ENCODE measurements at places on chromosomes 2 and 18. TPM values are rescaled to one million over a fixed set of nuclear protein-coding genes. Genes with fewer than 3 reads are reported as not detected.

PSMA8 gene
- total RNA-seq = not detected

DQX1 gene
- not detected for total RNA-seq

TFCP2L1 gene
- total RNA-seq = 0.22 TPM

PAX3 gene
- not detected for total RNA-seq

GCKR gene
- total RNA-seq = not detected

PLCL1 gene
- total RNA-seq = 6.6 TPM

LRATD1 gene
- 2.4 TPM for total RNA-seq

ABCG5 gene
- total RNA-seq = not detected

SMARCAL1 gene
- total RNA-seq = 32.2 TPM

SLC8A1 gene
- 9.4 TPM for total RNA-seq

CCDC102B gene
- total RNA-seq = 27.5 TPM

DNA sequence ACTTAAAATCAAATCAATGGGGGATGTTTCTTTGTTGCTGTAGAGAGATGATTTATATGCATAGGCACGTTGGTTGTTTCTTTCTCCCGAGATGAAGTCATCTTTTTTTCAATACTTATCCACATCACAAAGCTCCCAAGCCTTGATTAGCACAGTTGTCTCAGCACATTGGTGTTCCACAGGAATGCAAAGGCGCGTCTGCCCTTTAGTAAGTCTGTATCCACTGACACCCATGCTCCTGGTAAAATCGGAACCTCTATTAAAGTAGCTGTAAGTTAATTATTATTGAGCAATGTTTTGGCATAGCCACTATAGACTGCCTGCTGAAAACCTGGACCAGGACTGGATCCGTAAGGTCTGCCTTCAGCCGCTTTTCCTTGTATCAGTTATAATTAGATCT lies 77.6 kb upstream of the RBM44 start:
- no peak for DNase-seq
- peaks cover 5% of the 10 kb centered on the region for H3K36me3 ChIP-seq
- no peak overlapping the region for H3K27ac ChIP-seq
- H3K4me3 ChIP-seq = no peak overlapping the region
- H3K27me3 ChIP-seq = no peaks in the 10 kb centered on the region

GRCh38 chr2:184394642-184395041 lies 203.7 kb upstream of the ZNF804A start:
- no peak overlapping the region for H3K4me3 ChIP-seq
- DNase-seq = no peak
- H3K36me3 ChIP-seq = no peaks in the 10 kb centered on the region
- H3K4me1 ChIP-seq = no peaks in the 10 kb centered on the region
- no peak overlapping the region for H3K27ac ChIP-seq
- no peaks in the 10 kb centered on the region for H3K27me3 ChIP-seq

DNA sequence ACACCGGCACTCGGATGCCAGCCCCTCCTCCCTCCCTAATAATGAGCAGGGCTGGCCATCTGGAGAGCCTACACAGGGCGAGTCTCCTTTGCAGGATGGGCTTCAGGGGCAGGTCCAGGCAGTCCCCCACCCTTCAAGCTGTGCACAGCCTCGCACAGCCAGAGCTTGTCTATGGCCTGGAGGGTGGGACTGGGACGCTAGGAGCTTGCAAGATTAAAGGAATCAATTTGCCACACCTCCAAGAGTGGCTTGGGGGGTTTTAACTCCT lies 43.9 kb upstream of the OTOF start:
- H3K27me3 ChIP-seq = no peaks in the 10 kb centered on the region
- H3K4me1 ChIP-seq = no peaks in the 10 kb centered on the region
- no peaks in the 10 kb centered on the region for H3K36me3 ChIP-seq
- no peak overlapping the region for H3K4me3 ChIP-seq
- DNase-seq = no peak

DNA sequence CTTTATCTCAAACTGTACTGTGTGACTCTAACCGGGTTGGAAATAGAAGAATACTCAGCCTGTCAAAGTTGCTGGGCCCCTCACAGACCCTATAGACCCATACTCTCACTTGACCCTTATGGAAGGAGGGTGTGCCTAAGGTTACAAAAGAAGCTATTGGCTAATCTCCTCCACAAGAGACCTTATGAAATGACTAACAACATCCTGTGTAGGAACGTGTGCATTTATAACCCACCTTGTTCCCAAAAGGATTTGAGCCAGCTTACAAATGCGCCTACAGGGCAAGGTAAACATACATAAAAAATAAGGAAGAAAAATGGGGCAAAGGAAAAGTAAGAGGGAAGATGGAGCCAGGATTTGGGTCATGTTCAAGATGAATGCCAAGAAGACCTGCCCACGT lies 225.4 kb upstream of the SMAD2 start:
- no peak overlapping the region for H3K4me3 ChIP-seq
- H3K4me1 ChIP-seq = peaks cover 4% of the 10 kb centered on the region

GRCh38 chr2:219119422-219120043 lies 41.1 kb downstream of the NHEJ1 start:
- no peaks in the 10 kb centered on the region for H3K4me1 ChIP-seq
- H3K27me3 ChIP-seq = no peaks in the 10 kb centered on the region
- H3K4me3 ChIP-seq = no peak overlapping the region
- H3K27ac ChIP-seq = no peak overlapping the region

GRCh38 chr2:142966284-142966683 lies 88.8 kb downstream of the KYNU start:
- H3K4me3 ChIP-seq = no peak overlapping the region
- H3K27ac ChIP-seq = no peak overlapping the region
- no peaks in the 10 kb centered on the region for H3K36me3 ChIP-seq
- no peaks in the 10 kb centered on the region for H3K27me3 ChIP-seq
- H3K4me1 ChIP-seq = no peaks in the 10 kb centered on the region
- no peak for DNase-seq

DNA sequence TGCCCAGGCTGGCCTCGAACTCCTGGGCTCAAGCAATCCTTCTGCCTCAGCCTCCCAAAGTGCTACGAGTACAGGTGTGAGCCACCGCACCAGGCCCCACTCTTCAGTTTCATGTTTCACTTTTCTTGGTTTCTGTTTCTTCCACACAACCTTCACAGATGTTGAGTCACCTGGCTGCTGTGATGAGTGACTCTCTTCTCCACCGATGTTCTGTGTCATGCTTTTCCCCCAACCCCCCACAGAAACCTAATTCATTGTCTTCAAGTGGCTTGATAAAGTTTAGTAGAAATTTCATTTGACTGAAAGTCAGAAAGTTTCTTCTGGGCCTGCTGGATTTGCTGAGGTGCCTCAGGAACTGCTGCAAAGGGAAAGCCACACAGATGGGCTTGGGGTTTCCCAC lies 78.5 kb downstream of the SPHKAP start:
- no peak overlapping the region for H3K27ac ChIP-seq
- no peaks in the 10 kb centered on the region for H3K27me3 ChIP-seq
- H3K4me1 ChIP-seq = no peaks in the 10 kb centered on the region
- no peak for DNase-seq
- no peak overlapping the region for H3K4me3 ChIP-seq
- H3K36me3 ChIP-seq = no peaks in the 10 kb centered on the region

DNA sequence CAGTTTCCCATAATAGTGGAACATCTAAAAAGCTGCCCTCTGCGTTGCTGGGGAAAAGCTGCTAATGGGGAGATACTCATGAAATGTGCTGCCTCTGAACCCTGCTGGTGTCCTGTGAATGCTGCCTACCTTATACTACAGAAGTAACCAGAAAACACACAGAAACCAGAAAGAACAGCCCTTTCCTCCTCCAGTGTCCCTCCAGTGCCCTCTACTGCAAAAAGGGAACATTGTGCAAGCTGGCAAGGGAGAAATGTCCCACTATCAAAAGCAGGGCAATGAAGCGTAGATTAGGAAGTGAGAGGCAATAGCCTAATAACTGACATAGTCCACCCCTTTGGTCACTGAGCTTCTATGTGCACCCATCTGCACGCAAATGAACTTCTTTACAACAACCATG lies 162.7 kb upstream of the ETAA1 start:
- H3K4me1 ChIP-seq = no peaks in the 10 kb centered on the region
- H3K36me3 ChIP-seq = no peaks in the 10 kb centered on the region
- no peaks in the 10 kb centered on the region for H3K27me3 ChIP-seq
- no peak for DNase-seq
- H3K27ac ChIP-seq = no peak overlapping the region

DNA sequence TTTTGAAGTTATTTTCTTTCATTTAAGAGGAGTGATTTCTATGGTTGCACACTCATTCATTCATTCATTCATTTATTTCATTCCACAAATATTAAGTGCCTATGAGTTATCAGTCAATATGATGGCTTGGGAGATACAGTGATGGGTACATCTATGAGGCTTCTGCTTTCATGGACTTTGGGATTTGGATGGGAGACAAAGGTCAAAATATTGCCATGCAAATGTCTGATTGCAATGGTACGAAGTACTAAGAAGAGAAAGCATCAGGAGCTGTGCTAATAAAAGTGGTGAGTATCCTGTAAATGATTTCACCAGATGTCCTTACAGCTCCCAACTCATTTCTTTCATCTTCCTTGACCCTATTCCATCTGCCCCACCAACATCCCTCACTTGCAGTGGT lies 174.4 kb upstream of the MEX3C start:
- no peaks in the 10 kb centered on the region for H3K4me1 ChIP-seq
- no peak for DNase-seq
- no peak overlapping the region for H3K4me3 ChIP-seq
- no peaks in the 10 kb centered on the region for H3K27me3 ChIP-seq
- H3K36me3 ChIP-seq = no peaks in the 10 kb centered on the region

- no peak overlapping the region for H3K4me3 ChIP-seq
- H3K4me1 ChIP-seq = no peaks in the 10 kb centered on the region
- no peaks in the 10 kb centered on the region for H3K36me3 ChIP-seq
- no peak overlapping the region for H3K27ac ChIP-seq
- H3K27me3 ChIP-seq = no peaks in the 10 kb centered on the region
These were observed 219.5 kb upstream of the SOX11 start for GRCh38 chr2:5472673-5473072.

GRCh38 chr2:109158237-109158636 lies 29.2 kb downstream of the SH3RF3 start:
- H3K36me3 ChIP-seq = no peaks in the 10 kb centered on the region
- no peak overlapping the region for H3K4me3 ChIP-seq
- DNase-seq = no peak
- no peaks in the 10 kb centered on the region for H3K4me1 ChIP-seq
- H3K27ac ChIP-seq = no peak overlapping the region

DNA sequence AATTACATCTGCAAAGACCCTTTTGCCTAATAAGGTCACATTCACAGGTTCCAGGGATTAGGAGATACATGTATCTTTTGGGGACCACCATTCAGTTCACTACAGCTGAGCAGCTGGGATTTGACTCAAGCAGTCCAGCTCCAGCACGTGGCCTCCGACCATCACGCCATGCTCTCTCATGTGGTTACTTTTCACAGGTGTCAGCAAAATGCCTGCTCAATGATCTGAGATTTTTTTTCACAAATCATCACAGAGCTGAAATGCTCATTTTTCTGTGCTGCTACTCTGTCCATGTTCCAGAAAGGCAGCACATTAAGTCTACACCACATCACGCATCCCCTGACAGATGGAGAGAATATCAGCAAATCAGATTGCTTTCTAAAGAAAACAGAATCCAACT lies 98.5 kb upstream of the RMDN2 start:
- DNase-seq = no peak
- no peaks in the 10 kb centered on the region for H3K36me3 ChIP-seq
- H3K4me3 ChIP-seq = no peak overlapping the region
- no peaks in the 10 kb centered on the region for H3K27me3 ChIP-seq

- no peak overlapping the region for H3K4me3 ChIP-seq
- H3K27ac ChIP-seq = peak overlapping the region; percentile 51
These were observed 475.3 kb downstream of the ARHGAP15 start for GRCh38 chr2:143604566-143604959.

- H3K36me3 ChIP-seq = no peaks in the 10 kb centered on the region
- H3K4me3 ChIP-seq = no peak overlapping the region
- DNase-seq = no peak
- no peaks in the 10 kb centered on the region for H3K4me1 ChIP-seq
- H3K27ac ChIP-seq = no peak overlapping the region
- H3K27me3 ChIP-seq = no peaks in the 10 kb centered on the region
These were observed 57.6 kb upstream of the TWIST2 start for GRCh38 chr2:238790126-238790832.

- no peaks in the 10 kb centered on the region for H3K36me3 ChIP-seq
- H3K4me3 ChIP-seq = no peak overlapping the region
- H3K27ac ChIP-seq = no peak overlapping the region
- DNase-seq = no peak
- peaks cover 4% of the 10 kb centered on the region for H3K4me1 ChIP-seq
These were observed 14.9 kb downstream of the RBMS1 start for GRCh38 chr2:160478660-160479059.

GRCh38 chr2:27772804-27773203 lies 1.3 kb downstream of the MRPL33 start:
- no peaks in the 10 kb centered on the region for H3K4me1 ChIP-seq
- H3K4me3 ChIP-seq = no peak overlapping the region
- H3K36me3 ChIP-seq = no peaks in the 10 kb centered on the region
- DNase-seq = no peak

- H3K4me1 ChIP-seq = no peaks in the 10 kb centered on the region
- H3K4me3 ChIP-seq = no peak overlapping the region
- no peaks in the 10 kb centered on the region for H3K27me3 ChIP-seq
- no peak for DNase-seq
- H3K36me3 ChIP-seq = no peaks in the 10 kb centered on the region
These were observed 73.0 kb upstream of the KCTD1 start for GRCh38 chr18:26621161-26622026.

GRCh38 chr18:28767727-28768211 lies 590.8 kb upstream of the CDH2 start:
- no peak for DNase-seq
- H3K4me3 ChIP-seq = no peak overlapping the region
- H3K4me1 ChIP-seq = no peaks in the 10 kb centered on the region
- no peak overlapping the region for H3K27ac ChIP-seq
- H3K36me3 ChIP-seq = no peaks in the 10 kb centered on the region

GRCh38 chr2:130371723-130372054 lies 15.8 kb downstream of the PTPN18 start:
- no peaks in the 10 kb centered on the region for H3K4me1 ChIP-seq
- H3K27ac ChIP-seq = peak overlapping the region; percentile 90
- no peak for DNase-seq
- H3K27me3 ChIP-seq = no peaks in the 10 kb centered on the region

GRCh38 chr2:37414470-37414949 lies 70.1 kb downstream of the QPCT start:
- DNase-seq = no peak
- H3K27me3 ChIP-seq = no peaks in the 10 kb centered on the region
- no peaks in the 10 kb centered on the region for H3K4me1 ChIP-seq
- H3K36me3 ChIP-seq = no peaks in the 10 kb centered on the region
- no peak overlapping the region for H3K4me3 ChIP-seq

- no peaks in the 10 kb centered on the region for H3K4me1 ChIP-seq
- DNase-seq = no peak
- H3K27me3 ChIP-seq = no peaks in the 10 kb centered on the region
- H3K36me3 ChIP-seq = no peaks in the 10 kb centered on the region
- no peak overlapping the region for H3K4me3 ChIP-seq
- H3K27ac ChIP-seq = no peak overlapping the region
These were observed 24.3 kb downstream of the HEATR5B start for GRCh38 chr2:37059841-37060240.

- H3K4me1 ChIP-seq = no peaks in the 10 kb centered on the region
- DNase-seq = no peak
- H3K4me3 ChIP-seq = no peak overlapping the region
- no peaks in the 10 kb centered on the region for H3K36me3 ChIP-seq
These were observed 105.6 kb upstream of the SALL3 start for GRCh38 chr18:78873926-78874500.

- DNase-seq = no peak
- H3K27ac ChIP-seq = no peak overlapping the region
- no peak overlapping the region for H3K4me3 ChIP-seq
- H3K27me3 ChIP-seq = no peaks in the 10 kb centered on the region
These were observed 25.1 kb downstream of the ASXL2 start for GRCh38 chr2:25853038-25853638.

Measured in tibial nerve (tissue), 4 donors.